Stimulated activated CD8-positive, alpha-beta memory T cell treated with anti-CD3 and anti-CD28 coated beads, Interleukin-2, amount 100 ng/mL, for 48 hours (primary cell): ENCODE measurements at places on chromosomes 5 and 9.

- peak; percentile 49 for DNase-seq
These were observed 15.8 kb downstream of the EXOC3 start for GRCh38 chr5:458547-459353.

DNA sequence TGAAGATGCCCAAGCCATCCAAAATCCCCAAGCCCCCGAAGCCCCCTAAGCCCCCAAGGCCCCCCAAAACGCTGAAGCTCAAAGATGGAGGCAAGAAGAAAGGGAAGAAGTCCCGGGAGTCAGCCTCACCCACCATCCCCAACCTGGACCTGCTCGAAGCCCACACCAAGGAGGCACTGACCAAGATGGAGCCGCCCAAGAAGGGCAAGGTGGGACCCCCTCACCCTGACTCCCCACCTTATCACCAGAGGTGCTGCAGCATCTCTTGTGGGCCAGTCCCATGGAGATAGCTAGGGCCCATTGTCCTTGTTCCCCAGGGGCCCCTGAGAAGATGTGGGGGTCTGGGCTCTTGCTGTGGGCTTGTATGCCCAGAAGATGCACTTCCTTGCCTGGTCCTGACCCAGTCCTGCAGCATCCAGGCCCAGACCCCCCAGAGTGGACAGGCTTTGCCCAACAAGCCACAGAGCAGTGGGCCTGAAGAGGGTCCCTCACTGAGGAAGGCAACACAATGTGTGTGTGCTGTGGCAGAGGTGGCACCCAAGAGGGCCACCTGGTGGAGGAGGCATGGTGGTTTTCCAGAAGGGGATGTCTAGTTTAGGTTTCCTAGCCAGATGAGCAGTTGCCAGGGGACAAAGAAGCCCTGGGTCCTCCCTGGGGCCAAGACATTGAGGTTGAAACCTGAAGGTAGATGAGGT lies 84.1 kb downstream of the PHF2 start:
- DNase-seq = no peak

- no peak for DNase-seq
These were observed 578 bp upstream of the PSAT1 start for GRCh38 chr9:78296201-78296892.

DNA sequence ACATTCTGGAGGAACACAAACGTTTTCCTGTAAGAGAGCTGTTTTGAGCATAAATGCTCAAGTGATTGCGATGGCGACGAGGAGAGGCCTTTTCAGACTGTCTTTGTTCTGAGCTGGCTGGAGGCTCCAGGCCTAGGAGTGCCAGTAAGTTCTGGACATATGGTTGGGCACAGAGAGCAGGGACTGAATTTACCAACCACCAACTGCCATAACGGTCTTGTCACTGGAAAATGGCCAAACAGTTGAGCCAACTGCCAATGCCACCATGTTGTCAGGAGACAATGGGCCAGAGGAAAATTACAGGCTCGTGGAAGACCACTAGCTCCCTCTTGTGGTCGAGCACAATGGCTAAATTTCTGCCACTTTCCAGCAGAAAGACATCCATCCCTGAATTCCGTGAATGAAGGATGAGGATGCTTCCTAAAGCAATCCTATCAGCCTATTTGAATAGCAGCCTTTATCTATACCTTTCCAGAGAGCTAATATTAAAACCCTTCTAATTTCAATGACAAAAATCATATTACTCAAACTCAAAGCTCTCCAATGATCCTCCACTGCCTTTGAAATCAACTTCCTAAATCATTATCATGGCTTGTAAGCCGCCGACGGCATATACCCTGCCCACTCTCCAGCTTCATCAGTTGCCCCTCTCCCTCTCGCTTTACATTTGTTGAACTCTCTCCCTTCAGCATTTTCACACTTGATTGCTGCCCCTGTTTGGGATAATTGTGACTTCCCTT lies 66.9 kb upstream of the GLIS3 start:
- DNase-seq = peak; percentile 8

DNA sequence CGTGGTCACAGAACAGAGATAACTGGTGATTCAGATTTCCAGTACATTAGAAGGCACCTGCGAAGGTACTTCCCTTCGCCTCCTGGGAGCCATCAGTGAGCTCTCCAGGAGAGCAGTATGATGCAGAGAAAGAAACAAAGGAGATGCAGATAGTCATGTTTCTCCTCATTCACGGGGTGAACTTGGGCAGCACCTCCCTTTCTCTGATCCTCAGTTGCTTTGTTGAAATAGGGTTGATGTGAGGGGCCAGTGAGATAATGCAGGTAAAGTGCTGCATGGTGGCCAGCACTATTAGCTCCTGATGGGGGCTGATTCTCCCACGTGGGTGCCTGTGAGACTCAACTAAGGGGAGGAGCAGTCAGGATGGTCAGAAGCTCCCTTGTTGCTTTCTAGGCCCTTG lies 46.6 kb upstream of the ZNF169 start:
- no peak for DNase-seq

DNA sequence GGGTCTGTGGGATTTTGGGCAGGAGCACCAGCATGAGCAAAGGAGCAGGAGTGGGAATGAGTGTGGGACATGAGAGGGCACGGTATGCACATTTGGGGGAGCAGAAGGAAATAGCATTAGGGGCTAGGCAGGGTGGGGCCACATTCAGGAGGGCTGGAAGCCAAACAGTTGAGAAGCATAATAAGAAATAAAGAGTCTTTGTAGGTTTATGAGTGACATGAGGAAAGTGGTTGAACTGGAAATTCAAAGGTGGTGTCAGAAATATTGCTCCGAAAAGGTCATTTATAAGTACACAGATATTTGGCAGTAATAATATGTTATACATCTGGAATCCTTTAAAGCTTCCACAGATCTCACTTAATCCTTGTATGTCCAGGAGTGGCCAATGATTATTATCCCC lies 26.4 kb downstream of the ARHGEF28 start:
- no peak for DNase-seq

GRCh38 chr5:147084702-147085101 lies 150.1 kb upstream of the STK32A start:
- DNase-seq = no peak

DNA sequence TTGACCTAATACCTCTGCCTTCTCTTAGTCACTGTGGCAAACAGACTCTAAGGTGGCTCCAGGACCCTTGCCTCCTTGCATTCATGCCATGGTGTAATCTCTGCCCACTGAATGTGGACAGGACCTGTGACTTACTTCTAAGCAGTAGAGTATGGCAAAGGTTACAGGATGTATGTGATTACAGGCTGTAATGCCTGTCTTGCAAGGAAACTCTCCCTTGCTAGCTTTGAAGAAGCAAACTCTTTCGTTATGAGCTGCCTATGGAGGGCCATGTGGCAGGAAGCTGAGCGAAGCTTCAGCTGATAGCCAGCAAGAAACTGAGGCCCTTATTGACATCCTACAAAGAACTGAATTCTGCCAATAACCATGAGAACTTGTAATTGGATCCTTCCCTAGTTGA lies 103.3 kb upstream of the HMHB1 start:
- no peak for DNase-seq

DNA sequence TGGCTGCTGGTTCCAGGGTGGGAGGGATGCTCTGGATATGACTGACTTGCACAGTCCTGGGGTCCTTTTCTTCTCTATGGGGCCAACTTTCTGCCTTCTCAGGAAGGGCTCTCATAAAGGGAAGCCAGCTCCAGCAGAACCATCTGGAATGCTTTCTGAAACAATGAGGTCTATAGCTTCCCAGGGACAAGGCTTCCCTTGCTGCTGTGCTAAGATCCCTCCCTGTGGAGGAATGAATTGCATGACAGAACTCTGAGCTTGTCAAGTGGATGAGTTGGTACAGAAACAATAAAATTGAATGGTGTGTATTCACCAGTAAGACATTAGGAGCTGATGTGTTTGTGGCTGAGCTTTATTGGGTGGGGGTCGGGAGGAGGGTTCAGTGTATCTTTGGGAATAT lies 19.8 kb downstream of the CKMT2 start:
- no peak for DNase-seq

GRCh38 chr5:154767576-154767975 lies 12.4 kb downstream of the LARP1 start:
- no peak for DNase-seq

- no peak for DNase-seq
These were observed 20.9 kb upstream of the SYNPO start for GRCh38 chr5:150619359-150620230.

DNA sequence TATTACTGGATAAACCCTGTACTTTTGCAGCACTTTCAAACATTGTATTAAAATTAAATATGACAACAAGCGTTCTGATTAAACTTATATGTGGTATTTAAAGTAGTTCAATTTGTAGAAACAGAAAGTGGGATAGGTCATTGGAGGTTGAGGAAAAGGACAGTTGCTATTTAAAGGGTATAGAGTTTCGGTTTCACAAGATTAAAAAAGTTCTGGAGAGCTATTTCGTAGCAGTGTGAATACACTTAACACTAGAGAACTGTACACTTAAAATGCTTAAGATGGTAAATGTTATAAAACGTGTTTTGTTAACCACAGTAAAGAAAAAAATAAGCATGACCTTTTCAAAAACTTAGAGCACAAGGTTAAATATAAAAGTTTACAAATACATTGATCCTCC lies 382.1 kb downstream of the BRINP1 start:
- DNase-seq = no peak

DNA sequence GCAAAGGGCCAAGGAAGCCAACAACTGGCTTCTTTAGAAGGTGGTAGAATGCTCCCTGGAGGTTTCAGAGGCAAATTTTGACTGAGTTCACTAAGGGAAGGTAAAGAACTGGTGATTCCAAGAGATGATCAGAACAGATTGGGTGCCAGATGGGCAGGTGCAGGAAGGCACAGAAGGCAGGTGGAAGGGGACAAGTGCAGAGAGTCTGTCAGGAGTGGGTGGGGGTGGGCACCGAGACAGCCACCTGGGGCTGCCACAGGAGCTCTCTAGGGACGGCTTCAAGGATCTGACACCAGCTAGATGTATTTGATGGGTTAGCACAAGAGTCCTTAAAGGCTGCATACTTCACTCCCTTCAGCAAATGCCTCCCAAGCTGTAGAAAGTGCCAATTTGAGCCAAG lies 207.3 kb downstream of the PTTG1 start:
- DNase-seq = no peak

- DNase-seq = peak; percentile 46
These were observed 17.3 kb downstream of the SLC22A5 start for GRCh38 chr5:132386644-132387286.

GRCh38 chr5:59177644-59178043 lies 594.8 kb downstream of the RAB3C start:
- DNase-seq = no peak

DNA sequence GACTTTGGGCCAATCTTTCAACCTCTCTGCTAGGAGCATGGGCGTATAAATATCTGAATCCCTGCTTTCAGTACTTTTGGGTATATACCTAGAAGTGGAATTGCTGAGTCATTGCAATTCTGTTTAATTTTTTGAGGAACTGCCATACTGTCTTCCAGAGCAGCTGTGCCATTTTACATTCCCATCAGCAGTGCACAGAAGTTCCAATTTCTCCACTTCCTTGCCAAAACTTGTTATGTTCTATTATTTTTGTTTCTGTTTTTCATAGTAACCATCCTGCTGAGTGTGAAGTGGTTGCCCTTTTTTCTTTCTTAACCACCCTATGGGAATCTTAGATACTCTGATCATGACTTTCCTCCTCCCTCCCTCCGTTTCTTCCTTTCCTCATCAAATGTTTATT lies 11.1 kb upstream of the CCIN start:
- DNase-seq = no peak

DNA sequence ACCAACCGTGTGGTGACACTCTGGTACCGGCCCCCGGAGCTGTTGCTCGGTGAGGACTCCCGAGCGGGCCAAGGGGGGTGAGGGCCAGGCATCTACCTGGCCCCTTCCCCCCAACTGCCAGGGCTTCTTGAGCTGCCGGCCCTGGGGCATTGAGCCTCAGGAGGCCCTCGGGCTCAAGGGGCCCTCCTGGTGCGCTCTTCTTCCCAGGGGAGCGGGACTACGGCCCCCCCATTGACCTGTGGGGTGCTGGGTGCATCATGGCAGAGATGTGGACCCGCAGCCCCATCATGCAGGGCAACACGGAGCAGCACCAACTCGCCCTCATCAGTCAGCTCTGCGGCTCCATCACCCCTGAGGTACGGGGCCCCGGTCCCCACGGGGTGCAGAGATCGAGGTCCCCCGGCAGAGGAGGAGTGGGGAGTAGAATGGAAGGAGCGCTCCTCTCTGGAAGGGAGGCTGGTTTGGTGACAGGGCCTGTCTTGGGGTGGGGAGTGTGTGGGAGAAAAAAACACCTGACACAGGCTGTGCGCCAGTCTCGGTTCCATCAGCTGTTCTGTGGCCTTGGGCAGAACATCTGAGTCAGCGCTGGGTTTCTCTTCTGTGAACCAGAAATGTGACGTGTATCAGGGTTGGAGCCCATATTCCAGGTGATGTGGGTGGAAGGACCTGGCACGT lies 2.6 kb downstream of the CDK9 start:
- no peak for DNase-seq

DNA sequence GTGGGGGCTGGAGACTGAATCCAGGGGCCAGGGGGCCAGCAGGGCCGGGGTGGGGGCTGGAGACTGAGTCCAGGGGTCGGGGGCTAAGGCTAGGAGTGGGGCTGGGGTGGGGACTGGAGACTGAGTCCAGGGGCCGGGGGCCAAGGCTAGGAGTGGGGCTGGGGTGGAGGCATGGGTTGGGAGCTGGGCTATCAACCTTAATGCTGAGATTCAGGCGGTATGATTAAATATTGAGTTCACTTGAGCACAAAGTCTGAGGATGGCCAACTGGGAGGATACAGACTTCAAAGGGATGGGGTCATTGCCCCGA lies 17.0 kb upstream of the LRRC14B start:
- DNase-seq = no peak

DNA sequence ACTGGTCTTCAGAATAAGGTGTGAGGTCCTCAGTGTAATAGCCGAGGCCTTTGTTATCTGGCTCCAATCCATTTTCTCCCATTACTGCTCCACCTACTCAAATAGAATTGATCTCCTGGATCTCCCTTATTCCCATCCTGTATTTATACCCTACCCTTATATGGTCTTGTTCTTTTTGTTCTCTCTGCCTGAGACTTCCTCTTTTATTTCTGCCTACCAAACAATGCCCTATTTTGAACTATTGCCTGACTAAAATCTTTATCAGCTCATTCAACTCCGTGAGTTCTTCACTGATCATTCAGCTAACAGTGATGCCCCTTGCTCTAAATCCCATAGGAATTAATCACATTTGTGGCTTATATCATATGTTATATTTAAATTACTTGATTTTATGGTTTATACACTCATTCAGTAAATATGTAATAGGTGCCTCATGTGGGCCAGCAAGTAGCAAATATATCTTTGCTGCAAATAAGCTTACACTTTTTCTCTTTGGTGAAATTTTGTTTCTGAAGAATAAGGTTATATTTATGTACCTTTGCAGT lies 417.5 kb upstream of the MEF2C start:
- DNase-seq = no peak
